ENCODE measurements at places on chromosomes 13 and 19.

DNA sequence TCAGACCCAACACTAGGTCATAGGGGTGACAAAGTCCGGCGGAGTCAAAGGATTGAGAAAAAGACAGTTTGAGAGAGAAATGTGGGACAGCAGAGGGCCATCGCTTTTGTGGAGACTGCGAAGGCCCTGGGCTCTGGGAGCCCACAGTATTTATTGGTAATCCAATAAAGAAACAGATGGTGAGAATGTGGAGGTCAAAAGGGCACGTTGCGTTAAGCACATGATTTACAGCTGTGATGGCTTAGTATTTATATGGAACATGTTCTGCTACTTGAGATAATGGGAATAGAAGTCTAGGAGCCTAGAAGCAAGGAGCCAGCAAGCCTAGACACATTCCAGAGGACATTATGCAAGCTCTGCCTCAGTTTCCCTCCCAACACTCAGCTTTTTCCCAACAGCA is 2521.1 kb downstream of the PCDH9 start:
- no peak for DNase-seq

DNA sequence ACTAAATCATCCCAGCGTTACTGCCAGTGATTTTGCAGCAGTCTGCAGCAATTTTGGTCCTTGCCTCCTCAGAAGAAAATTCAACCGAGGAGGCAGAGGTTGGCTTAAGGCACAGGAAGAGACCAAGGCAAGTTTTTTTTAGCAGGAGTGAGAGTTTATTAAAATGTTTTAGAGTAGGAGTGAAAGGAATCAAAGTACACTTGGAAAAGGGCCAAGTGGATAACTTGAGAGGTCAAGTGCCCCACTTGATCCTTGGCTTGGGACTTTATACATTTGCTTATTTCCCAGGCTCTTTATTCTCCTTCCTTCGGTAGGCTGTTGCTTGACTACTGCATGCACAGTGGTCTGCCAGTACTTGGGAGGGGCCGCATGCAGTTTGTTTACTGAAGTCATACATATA is 2.9 kb upstream of the ZNF134 start:
- DNase-seq, result no peak

- no peak for DNase-seq
Observed at GRCh38 chr19:34332027-34332760, 32.8 kb upstream of the GPI start.

DNA sequence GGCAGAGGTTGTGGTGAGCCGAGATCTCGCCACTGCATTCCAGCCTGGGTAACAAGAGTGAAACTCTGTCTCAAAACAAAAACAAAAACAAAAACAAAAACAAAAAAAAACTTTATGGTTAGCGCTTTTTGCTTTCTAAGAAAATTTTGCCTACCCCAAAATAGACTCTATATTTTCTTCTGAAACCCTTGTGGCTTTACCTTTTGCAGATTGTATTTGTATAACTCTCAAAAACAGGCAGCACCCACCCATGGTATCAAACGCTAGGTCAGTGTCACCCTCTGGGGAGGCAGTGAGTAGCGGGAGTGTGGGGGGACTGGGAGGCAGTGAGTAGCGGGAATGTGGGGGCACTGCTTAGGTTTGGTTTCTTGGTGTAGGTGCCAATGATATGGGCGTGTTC is 7.5 kb upstream of the SLC39A3 start:
- DNase-seq, result no peak

GRCh38 chr13:20873348-20873747 is 29.2 kb downstream of the XPO4 start:
- no peak for DNase-seq

GRCh38 chr13:25179011-25179410 is 6.9 kb upstream of the AMER2 start:
- no peak for DNase-seq

DNA sequence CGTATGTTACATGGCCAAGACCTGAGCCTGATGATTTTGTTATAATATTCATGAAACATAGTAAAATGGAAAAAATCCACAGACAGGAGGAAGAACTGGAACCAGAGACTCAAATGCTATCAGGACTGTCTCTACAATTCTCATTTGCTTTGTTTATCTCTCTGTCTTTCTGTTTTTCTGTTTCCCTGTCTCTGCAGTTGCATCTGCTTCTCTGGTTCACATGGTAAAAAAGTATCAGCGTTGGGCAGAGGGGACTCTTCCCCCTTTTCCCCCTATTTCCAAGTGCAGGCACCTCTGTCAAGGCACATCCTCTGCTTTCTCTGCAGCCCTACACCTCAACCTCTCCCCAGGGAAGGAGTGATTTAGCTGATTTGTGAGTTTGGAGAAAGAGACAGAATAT is 41.2 kb upstream of the VWA8 start:
- no peak for DNase-seq

- no peak for DNase-seq
Observed at GRCh38 chr13:80547885-80548825, 207.2 kb upstream of the SPRY2 start.

DNA sequence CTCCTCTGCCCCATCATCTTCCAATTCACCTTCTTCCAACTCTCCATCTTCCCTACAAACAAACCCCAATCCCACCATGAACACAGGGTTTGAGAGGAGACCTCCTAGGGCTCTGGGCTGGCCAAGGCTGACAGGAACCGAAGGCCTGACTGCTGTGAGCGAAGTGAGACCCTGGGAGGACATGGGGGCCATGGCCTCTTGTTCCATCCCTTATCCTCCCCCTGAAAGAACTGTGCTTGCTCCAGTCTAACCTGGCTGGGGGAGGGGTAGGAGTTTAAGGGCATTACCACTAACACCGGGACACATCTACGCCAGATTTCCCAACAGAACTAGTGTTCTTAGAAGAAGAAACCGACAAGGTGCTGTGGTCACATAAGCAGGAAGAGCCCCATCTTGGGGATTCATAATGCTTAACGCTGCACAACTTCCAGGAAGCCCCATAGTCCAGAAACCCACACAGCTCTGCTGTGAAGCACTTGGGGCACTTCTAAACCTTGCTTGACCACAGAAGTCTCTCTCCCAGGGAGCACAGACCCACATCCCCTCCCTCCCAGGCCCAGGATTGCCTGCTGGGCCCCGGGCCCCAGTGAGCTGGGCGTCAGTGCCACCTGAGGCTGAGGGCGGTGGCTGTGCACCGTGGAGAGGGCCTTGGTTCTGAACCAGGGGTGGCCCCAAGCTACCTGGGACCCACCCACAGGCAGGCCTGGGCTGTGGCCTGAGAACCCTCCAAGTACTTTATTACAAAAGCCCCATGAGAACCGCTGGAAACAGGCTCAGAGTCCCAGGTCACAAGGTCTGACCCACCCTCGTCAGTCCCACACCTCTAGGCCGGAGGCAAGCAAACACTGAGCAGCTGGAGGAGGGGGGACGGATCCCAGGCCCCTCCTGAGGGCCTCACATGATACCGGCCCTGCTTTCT is 18.8 kb downstream of the ZC3H4 start:
- no peak for DNase-seq

DNA sequence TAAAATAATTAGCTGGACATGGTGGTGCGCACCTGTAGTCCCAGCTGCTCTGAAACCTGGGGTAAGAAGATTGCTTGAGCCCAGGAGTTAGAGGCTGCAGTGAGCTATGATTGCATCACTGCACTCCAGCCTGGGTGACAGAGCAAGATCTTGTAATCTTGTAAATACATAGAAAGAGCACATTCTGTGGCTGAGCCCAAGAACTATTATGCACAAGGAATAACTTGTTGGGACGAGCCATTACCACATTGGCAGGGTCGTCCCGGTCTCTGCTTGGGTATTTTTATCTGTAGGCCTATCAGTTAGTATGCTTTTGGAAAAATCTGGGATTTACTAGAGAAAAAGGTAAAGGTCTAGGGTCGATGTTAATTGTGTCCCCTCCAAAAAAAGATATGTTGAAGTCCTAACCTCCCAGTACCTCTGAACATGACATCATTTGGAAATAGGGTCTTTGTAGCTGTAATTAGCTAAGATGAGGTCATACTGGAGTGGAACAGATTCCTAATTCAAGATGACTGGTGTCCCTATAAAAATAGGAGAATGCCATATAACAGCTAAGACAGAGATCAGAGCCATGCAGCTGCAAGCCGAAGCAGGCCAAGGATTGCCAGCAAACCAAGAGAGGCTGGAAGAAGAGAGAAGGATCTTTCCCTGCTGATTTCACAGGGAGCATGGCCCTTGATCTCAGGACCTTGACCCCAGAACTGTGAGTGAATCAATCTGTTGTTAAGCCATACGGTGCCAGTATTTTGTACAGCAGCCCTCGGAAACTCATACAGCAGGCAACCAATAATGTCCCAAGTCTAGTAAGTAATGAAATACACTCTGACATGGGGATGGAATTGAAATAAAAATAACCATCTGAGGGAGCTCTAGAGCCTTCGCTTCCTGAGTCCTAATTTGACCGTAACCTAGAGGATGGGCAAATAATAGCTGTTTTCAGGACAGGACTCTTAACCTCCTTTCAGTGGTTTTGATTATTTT is 77.0 kb downstream of the TM9SF2 start:
- no peak for DNase-seq

DNA sequence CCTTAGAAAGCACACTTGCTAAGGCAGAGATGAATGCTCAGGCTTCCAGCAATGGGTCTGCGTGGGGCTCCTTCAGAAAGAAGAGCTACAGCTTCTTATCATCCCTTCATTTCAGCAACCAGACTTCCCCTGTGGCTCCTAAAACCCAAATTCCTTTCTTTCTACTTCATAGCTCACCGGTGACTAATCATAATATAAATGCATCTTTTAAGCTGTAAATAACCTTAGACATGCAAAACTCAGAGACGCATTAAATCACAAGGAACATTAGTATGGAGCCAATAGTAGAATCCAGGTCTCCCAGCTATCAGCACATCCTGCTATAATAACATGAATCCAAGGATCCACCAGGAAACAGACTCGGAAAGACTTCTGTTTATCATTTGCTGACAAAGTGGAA is 375.6 kb downstream of the COG6 start:
- DNase-seq, result no peak

- DNase-seq, result no peak
Observed at GRCh38 chr19:39871362-39871761, 25.2 kb upstream of the FBL start.

GRCh38 chr19:29399804-29400203 is 126.0 kb upstream of the VSTM2B start:
- no peak for DNase-seq
